AG04449 (cell line): ENCODE measurements at places on chromosomes 6 and 20.

- DNase-seq: no peak
These were observed 186.1 kb downstream of the UNC5CL start for GRCh38 chr6:40852779-40853373.

DNA sequence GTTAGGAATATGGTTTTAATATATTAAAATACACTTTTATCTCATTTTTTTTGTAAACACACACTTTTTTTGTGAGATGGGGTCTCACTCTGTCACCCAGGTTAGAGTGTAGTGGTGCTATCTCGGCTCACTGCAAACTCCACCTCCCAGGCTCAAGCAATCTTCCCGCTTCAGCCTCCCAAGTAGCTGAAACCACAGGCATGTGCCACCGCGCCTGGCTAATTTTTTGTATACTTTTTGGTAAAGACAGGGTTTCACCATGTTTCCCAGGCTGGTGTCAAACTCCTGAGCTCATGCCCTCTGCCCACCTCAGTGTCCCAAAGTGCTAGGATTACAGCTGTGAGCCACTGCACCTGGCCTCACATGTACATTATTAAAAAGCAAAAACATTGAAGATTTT, 10.8 kb downstream of the IPCEF1 start:
- DNase-seq: no peak

DNA sequence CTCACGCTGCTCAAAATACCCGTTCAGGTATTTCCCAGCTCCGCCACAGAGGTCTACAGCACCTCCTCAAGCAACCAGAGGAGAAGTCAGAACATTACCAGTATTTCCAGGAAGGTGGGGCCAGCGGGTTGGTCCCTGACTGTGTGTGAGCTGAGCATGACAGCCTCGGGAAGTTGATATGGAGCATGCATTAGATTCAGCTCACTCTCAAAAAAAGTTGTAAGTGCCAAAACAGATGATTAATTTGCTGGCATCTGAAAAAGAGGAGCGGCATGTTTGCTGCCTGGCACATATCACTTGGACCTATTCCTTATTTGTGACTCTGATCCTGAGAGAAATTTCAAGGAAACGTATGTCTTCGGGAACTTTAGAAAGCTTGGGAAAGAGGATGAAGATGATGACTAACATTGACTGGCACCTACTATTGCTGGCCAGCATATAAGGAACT, 32.3 kb downstream of the ELOVL2 start:
- no peak for DNase-seq

GRCh38 chr6:6910734-6911295, 196.9 kb upstream of the RREB1 start:
- DNase-seq: no peak

GRCh38 chr20:59774204-59774641, 159.2 kb downstream of the SYCP2 start:
- DNase-seq: no peak

DNA sequence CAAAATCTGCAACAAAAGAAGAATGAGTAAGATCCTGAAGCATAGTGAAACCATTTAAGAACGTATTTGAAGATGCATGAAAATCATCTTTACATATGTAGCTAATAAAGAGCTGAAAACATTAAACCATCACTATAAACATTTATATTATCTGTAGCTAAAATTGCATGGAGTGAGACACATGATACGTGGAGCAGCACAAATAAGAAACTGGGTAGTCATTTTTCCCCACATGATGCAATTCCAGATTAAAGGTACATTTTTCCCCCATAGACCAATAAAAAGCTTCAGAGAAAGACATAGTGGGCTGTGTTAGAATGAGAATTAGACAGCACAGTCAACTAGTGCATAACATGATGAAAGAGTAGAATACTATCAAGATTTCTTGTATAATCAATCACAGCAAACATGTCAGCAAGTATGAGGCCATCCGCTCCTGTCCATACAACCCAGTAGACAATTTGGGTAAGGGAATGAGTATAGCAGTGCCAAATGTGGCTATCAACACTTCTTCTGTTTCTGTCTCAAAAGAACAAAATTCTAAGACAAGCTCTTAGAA, 67.0 kb downstream of the RSPO3 start:
- DNase-seq: no peak

- no peak for DNase-seq
These were observed 169.9 kb downstream of the QRSL1 start for GRCh38 chr6:106799031-106799894.

DNA sequence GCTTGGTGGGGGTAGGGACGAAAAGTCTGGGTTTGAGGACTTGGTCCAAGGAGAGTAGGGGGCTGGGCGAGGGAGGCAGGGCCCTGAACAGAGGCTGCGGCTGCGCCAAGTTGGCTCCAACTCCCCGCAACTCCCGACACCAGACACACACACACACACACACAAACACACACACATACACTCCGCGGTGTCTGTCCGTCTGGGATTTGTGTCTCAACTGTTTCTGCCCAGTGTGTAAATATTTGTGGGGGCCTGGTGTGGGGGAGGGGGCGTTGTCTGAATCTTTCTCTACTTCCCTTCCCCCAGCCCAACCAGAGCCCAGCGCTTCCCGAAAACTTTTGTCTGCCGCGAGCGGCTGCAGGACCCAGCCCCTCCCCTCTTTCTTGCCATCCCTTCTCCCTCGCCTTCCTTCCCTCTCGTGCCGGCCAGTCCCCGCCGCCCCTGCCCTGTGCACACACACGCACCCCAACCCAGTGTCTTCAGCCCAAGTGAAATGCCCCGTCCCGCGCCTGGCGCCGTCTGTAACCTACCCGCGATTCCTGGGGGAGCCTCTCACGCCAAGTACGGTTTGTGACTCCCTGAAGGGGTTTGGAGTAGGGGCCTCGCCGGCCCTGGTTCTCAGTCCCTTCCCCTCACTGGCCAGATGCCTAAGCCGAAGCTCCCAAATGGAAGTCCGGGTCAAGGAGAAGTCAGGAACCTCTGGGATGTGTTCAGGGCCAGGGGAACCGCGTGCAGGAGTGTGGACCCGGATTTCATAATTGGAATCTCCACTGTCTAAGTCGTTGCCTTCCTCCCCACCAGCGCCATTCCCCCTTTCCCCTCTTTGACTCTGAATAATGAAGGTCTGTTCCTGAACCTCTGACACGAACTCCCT, 904 bp downstream of the MDFI start:
- no peak for DNase-seq

GRCh38 chr6:14085176-14085787, 32.3 kb upstream of the CD83 start:
- no peak for DNase-seq

DNA sequence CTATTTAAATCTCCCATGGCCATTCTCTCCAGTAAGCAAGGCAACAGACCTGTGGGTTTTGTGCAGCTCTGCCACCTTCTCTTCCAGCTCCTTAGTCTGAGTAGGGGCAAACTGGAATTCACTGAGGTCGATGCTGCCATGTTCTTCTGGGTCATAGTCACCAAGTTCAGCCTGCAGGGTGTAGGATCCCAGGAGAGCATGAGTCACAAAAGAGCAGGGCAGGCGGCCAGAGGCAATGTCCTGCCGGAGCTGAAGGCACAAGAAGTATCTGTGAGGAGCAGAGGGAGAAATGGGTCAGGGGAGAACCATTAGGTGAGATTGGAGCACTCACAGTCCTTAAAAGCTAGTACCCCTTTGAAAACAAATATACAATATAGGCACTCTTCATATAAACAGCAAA, 73.7 kb downstream of the SMLR1 start:
- DNase-seq: peak; percentile 26

GRCh38 chr6:132247381-132248159, 153.7 kb downstream of the MOXD1 start:
- DNase-seq: no peak

DNA sequence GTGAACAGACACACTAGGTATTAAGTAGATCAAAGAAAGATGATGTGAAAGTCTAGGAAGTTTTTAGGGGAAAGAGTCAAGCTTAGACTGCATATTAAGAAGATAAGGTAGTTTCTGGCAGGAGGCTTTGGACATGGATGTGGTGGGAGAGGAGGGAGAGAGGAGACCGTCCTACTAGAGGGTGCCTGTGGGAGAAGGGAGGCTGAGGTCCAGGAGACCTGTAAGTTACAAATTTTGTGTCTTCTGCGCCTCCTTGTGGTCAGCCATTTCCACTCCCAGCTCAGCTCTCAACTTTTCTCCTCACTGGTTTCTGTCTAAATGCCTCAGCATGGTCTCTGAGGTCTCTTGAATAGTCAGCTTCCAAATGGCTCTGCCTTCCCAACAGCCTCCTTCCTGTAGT, 193.5 kb downstream of the UNC5CL start:
- no peak for DNase-seq

DNA sequence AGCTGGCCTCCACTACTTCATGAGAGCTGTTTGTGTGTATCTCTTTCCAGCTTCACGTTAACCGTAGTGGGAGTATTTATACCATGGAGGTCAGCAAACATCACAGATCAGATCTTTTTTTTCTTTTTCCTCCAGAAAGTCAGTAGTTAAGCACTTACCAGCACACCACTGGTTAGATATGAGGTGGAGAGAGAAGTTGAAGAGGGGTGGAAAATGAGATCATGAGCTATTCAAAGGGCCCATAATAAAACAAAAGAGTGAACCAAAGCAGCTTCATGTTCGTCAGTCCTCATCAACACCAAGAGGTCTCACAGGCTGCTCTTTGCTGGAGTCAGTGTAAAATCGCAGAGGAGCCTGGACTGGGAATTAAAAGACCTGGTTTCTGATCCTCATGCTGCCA, 125.1 kb upstream of the SGK1 start:
- no peak for DNase-seq

GRCh38 chr20:53795170-53795569, 201.5 kb upstream of the ZNF217 start:
- no peak for DNase-seq

DNA sequence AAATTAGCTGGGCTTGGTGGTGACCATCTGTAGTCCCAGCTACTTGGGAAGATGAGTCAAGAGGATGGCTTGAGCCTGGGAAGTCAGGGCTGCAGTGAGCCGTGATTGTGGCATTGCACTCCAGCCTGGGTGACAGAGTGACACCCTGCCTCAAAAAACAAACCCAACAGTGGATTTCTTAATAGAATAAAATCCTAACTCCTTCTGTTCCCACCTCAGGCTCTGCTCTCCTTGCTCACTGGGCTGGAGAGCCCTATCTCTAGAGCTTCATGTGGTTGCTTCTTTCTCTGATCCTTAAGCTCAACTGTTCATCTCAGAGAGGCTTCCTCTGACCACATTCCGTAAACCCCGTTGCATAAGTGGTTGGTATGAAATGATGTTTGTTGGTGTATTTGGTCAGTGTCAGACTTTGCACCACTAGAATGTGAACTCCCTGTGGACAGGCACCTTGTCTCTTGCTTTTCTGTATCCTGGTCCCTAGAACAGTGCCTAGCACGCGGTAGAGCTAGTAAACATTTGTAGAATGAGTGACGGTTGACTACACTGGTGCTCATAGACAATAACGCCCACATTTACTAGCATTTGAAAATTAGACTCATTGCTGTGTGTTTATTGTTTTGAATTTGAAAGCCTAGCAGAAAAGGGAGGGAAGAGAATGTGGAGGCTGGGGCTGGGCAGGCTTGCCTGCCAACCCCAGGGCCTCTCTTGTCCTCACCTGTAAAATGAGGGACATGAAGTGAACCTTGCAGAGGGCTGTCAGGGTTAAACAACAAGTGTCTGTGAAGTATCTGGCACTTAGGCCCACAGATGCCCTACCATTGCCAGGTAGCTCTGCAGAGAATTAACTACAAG, 4.2 kb downstream of the MAPRE1 start:
- DNase-seq: no peak

DNA sequence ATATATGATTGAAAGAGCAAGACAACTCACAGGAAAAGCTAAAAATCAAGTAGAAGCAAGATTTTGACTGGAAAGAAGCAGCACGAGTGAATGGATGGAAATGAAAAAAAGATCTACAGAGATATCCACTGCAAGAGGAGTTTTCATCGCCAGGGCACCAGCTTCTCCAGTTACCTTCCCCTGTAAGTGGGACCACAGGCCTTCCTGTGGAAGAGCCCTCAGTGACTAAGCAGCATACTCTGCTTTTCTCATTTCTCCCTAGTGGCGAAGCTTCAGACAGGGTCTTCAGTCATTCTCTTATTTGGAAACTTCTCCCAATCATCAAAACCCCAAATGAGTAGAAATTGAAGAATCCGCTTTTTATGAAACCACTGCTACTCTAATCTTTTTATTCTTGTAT, 40.5 kb downstream of the ADGRB3 start:
- DNase-seq: no peak

DNA sequence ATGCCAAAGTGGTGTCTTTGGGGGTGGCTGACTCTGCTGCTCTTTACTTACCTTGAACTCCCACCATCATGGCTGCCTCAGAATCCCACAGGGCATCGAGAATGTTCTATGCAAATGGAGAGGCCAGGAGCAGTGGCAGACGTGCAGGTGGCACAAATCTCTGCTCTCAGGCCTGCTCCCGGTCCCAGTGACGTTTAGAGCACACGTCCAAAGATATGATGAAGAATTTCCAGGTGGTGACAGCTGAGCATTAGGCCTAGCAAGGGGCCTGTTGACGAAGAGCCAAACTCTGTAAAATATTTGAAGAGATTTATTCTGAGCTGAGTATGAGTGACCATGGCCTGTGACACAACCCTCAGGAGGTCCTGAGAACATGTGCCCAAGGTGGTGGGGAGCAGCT, 19.0 kb upstream of the UNC93A start:
- DNase-seq: no peak

DNA sequence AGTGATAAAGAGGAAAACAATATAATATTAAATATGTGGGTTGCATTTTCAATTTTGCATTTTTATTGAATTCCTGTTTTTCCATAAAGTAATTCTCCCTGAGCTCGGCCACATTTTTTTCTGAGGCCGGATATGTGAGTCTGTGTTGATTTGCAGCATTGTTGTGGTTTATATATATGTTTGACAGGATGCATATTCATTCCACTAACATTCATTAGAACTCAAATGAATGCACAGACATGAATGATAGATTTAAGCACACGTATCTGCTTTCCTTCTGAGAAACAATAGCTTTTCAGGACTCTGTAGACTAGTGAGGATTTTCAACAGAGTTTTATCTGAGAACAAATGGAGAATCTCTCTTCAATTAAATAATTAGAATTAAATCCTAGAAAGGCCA, 10.6 kb upstream of the EXOC2 start:
- DNase-seq: no peak

- DNase-seq: no peak
These were observed 1721.1 kb downstream of the GRIK2 start for GRCh38 chr6:103114582-103114981.

DNA sequence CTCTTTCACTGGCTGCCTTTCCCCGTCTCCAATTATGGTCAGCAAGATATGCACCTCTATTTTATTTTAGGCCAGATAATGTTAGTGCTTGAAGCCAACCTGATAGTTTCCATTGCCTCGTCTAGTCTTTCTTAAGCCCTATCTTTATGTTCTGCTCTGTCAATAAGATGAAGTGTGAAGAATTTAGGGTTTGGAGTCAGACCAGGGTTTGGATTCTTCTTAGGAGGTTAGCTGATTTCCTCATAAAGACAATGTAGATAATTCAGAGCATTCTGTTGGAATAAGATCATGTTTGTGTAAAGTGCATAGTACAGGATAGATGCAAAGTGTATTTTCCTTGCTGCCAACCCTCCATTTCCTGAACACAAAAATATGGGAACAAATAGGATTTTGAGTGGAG, 43.8 kb downstream of the PKIB start:
- no peak for DNase-seq
